Breast epithelium (tissue), 4 donors: ENCODE measurements at places on chromosomes 4 and X. TPM values are rescaled to one million over a fixed set of nuclear protein-coding genes. Genes with fewer than 3 reads are reported as not detected.

DNA sequence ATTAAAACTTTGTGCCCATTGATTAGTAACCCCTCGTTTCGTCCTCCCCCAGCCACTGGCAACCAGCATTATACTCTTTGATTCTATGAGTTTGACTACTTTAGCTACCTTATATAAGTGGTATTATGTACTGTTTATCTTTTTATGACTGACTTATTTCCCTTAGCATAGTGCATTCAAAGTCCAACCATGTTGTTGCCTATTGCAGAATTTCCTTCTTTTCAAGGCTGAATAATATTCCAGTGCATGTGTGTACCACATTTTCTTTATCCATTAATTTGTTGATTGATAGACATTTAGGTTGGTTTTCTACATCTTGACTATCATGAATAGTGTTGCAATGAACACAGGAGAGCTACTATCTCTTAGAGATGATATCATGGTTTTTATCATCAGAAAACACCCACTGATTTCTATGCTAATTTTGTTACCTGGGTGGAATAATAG is 3.2 kb downstream of the ALB start:
- no peak for DNase-seq

- no peak for DNase-seq
Measured at GRCh38 chrX:97587171-97587570, 703.5 kb downstream of the RPA4 start.

GRCh38 chrX:129698150-129698549 is 40.6 kb upstream of the XPNPEP2 start:
- DNase-seq: no peak

The CDS1 gene
- 9.8 TPM for total RNA-seq

DNA sequence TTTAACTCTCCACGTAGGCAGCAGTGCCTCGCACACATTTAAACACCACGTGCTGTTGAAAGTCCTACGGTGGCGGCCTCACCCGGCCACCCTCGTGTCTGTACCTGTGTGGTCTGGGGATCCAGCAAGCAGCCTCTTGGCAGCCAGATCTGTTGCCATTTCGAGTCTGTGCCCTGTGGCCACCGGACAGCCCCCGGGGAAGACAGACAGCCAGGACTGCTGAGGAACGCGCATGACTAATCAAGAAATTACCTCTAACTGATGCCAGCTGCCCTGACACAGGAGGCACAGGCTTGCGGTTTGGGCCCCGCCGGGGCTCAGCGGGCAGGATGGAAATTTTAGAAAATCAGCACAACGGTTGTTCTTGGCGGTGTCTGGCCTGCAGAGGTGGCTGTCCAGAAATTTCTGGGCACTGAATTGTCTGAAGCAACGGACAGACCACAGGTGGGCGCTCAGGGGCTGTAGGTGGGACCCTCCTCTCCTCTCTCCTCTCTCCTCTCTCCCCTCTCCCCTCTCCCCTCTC is 15.6 kb upstream of the ASMTL start:
- DNase-seq: no peak

The MORC4 gene
- 19.7 TPM for total RNA-seq

GRCh38 chr4:138500869-138501268 is 258.7 kb upstream of the SLC7A11 start:
- no peak for DNase-seq

The FHDC1 gene
- 0.48 TPM for total RNA-seq

The ANAPC4 gene
- 34.6 TPM for total RNA-seq

- DNase-seq: no peak
Measured at GRCh38 chr4:54687887-54688841, 30.4 kb downstream of the KIT start.

GRCh38 chr4:21517126-21517859 is 431.3 kb downstream of the KCNIP4 start:
- no peak for DNase-seq

- DNase-seq: no peak
Measured at GRCh38 chr4:8239661-8240060, 29.9 kb upstream of the HTRA3 start.

GRCh38 chr4:188263321-188263720 is 124.1 kb downstream of the TRIML1 start:
- DNase-seq: no peak

DNA sequence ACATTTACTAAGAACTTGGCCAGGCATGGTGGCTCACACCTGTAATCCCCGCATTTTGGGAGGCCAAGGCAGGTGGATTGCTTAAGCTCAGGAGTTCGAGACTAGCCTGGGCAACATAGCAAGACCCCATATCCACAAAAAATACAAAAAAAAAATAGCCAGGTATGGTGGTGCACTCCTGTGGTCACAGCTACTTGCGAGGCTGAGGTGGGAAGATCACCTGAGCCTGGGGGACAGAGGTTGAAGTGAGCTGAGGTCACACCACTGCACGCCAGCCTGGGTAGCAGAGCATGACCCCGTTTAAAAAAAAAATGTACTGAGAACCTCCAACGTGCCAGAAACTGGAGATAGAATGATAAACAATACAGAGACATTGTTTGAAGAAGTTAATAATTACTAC is 8.0 kb downstream of the OPRPN start:
- DNase-seq: no peak

The TLR8 gene
- 0.66 TPM for total RNA-seq

- no peak for DNase-seq
Measured at GRCh38 chrX:153944140-153944799, at the start of gene RENBP. Gene RENBP (minus strand): TSS chrX:153944643. CDS start chrX:153944610, 33 bp downstream.

GRCh38 chr4:179112441-179113170 is 1670.4 kb upstream of the AGA start:
- no peak for DNase-seq

The RBM47 gene
- total RNA-seq: 66.6 TPM

DNA sequence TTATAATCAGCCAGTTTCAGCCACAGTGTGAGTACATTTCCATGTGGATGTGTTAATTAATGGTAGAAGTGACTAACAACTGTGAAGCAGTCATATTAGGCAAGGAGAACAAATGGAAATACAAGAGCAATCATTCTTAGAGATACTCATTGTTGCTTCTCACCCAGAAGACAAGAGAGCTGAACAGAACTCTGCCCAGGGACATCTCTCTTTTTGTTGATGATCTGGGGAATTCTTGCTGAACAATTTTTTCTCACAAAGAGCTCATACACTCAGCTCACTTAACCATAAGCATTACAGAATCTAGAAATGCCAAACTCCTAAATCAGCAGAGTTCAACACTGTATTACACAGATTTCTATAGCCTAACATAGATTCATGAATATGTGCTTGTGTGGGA is 150.1 kb downstream of the COMMD8 start:
- DNase-seq: no peak

DNA sequence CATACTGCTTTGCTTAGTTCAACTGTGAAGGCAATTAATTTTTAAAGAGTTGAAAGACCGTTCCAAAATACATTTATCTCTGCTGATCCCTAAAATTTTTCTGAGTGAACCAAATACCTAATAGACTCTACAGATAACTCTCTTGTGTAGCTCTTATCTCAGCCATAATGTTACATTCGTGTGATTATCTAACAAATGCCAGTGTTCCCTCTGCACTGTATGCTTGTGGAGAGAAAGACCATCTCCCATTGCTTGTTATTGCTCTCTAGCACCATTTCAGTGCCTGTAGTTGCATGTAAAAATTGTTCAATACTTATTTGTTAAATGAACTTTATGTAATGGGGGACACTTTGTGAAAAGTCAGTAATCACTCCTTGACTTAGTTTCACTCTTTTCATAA is 81.3 kb upstream of the ATOH1 start:
- no peak for DNase-seq

DNA sequence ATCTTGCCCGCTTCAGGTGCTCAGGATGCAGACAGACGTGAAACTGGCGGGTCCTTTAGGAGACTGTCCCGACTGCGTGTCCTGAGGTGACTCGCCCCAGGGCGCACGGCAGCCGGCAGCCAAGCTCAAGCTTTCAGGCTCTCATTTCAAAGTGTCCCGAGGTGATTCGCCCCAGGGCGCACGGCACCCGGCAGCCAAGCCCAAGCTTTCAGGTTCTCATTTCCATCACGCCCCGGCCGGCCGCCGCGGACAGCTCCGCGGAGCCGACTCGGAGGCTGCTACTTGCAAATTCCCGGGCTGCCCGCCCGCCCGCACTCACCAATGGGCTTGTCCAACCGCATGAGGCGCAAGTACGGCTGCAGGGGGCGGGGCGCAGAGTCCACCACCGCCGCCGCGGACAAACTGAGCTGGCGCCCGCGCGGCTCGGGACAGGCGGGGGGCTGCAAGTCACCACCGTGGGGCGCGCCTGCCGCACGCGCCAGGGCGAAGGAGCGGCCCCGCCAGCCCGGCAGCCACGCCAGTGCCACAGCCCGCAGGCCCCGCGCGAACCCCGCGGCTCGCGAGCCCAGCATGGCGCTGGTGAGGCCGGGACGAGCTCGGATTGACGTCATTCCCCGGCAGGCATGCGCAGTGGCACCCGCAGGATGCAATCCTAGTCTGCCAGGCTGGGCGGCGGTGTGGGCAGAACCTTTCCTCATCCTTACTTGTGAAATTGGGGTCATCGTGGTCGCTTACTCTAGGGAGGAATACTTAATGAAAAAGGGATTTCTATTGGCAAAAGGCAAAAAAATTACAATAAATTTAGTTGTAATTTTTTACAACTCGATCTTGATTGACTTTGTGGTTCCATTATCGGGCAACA is at the start of gene COQ2:
COQ2 (minus strand) TSS at position 606 of the 862 bp plus-strand sequence; CDS start at position 572, 34 bp downstream.
- DNase-seq: peak; percentile 94

The CXCL8 gene
- total RNA-seq: 2.6 TPM

- DNase-seq: no peak
Measured at GRCh38 chr4:6972911-6973310, 63.3 kb downstream of the TBC1D14 start.

The MAGED1 gene
- 49.2 TPM for total RNA-seq

The FRAS1 gene
- 6.6 TPM for total RNA-seq
